ENCODE measurements at places on chromosomes 7 and 10. TPM values are rescaled to one million over a fixed set of nuclear protein-coding genes. Genes with fewer than 3 reads are reported as not detected.

Gene LRIT2
- total RNA-seq = not detected

Gene UCN3
- total RNA-seq = not detected

DNA sequence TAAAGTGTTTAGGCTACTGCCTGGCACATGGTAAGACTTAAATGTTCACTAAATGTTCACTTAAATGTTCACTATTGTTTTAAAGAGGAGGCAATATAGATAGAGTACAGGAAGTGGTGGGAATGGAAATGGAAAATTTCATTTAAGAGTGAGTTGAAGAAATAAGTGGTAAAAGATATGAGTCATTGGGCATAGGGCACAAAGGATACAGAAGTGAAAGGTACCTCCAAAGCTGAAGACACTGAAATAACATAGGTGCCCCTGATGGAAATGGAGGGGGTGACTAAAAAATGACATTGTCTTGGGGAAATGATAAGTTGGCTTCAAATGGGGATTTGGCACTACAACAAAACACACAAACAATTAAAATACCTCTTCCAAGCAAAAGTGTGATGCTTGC, 5.2 kb upstream of the FRA10AC1 start:
- ATAC-seq = no peak

GRCh38 chr7:158863611-158864506, 7.5 kb downstream of the DYNC2I1 start:
- ATAC-seq = peak; percentile 83

GRCh38 chr10:114611617-114612016, 46.5 kb downstream of the ABLIM1 start:
- no peak for ATAC-seq

DNA sequence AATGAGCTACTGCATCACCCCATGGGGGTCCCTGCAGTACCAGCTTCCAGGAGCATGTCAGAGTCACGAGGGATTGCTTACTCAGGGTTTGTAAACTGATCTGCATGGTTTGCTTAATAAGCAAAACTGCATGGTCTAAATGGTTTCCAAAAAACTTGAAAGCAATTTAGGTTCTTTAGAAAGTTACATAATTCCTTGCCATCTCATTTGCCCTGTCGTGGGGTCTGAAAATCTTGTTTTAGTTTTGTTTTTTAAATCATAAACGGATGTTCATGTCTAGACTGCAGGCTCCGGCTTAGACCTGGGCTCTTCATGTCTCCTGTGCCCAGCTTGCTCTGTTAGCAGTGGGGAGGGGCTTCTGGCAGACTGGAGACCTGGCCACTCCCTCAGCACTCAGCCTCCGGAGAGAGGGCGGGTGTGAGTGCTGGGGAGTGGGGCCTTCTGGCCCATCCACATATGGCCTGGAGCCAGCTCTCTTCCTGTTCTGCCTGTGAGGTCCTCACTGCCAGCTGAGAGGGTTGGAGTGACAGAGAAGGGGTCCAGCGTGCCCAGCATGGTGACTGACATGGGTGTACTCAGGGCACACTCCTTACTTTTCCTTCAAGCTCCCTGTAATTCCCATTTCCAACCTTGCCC, 17.5 kb downstream of the PRF1 start:
- no peak for ATAC-seq

GRCh38 chr10:20327954-20328353, 511.7 kb downstream of the PLXDC2 start:
- ATAC-seq = no peak

- ATAC-seq = no peak
Observed at GRCh38 chr10:127267442-127267841, 71.1 kb upstream of the INSYN2A start.

DNA sequence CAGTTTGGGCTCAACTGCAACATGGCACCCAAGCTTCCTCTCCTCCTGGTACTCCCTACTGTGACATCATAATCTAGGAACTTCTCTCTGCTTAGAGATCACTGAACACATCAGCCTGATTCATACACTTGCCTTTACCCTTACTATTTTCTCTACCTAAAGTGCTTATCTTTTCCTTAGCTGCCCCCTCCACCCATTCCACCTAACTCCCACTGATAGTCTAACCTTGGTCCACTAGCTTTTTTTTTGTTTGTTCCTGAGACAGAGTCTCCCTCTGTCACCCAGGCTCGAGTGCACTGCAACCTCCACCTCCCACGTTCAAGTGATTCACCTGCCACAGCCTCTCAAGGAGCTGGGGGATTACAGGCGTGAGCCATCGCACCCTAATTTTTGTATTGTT, 15.9 kb downstream of the CUL2 start:
- no peak for ATAC-seq

GRCh38 chr7:158520825-158521224, 66.8 kb downstream of the PTPRN2 start:
- no peak for ATAC-seq

DNA sequence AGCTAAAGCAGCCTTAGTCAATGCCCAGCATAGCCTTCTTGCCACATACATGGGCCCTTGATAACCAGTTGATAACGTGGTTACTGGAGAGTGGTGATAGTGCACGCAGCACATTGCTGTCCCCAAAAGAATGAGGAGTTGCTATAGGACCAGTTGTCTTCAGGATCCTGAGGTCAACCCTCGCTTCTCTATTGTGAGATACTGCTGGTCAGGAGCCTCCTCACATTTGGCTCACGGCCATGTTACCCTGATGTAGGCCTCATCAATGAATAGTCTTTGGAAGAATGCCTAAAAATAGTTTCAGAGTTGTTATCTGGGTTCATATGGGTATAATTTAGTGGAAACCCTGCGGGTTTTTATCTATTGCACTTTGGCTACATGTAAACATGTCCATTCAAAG, 230.7 kb downstream of the VTI1A start:
- no peak for ATAC-seq

- ATAC-seq = no peak
Observed at GRCh38 chr10:26621243-26621888, 76.1 kb upstream of the PDSS1 start.

GRCh38 chr7:129889133-129889844, 63.5 kb downstream of the UBE2H start:
- no peak for ATAC-seq

GRCh38 chr7:106016331-106016730, 53.3 kb downstream of the CDHR3 start:
- ATAC-seq = no peak

- no peak for ATAC-seq
Observed at GRCh38 chr10:93364966-93365365, 117.2 kb downstream of the MYOF start.
